ENCODE measurements at places on chromosomes 7 and 10.

DNA sequence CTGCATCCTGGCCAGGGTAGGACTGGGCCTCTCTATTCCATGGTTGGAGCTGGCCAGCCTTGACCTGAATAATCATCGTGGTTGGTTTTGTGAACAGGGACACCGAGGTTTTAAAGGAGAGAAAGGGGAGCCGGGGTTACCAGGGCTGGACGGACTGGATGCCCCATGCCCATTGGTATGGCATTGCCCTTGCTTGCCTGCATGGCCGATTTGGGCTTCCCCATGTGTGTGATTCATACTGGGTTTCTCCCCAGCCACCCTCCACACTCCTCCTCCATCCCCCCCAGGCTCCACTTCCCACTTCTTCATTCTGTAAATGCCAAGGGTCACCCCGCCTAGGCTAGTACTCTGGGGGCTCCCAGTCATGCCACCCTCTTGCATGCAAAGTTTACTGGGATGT is 98.8 kb upstream of the MACROH2A2 start:
- no peak for DNase-seq

DNA sequence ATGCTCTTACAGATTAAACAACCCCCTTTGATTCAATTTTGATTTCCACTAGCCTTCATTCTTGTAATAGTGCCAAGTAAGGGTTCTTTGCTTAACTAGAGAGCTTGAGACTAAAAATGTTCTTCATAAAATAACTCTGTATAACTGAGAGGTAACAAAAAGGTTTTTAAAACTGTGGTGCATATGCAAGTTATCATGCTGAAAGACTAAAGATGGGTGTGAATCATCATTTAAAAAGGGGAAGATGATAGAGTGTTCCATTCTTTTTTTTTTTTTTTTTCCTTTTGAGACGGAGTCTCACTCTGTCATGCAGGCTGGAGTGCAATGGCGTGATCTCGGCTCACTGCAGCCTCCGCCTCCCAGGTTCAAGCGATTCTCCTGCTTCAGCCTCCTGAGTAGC is 11.1 kb downstream of the MDFIC start:
- no peak for DNase-seq

DNA sequence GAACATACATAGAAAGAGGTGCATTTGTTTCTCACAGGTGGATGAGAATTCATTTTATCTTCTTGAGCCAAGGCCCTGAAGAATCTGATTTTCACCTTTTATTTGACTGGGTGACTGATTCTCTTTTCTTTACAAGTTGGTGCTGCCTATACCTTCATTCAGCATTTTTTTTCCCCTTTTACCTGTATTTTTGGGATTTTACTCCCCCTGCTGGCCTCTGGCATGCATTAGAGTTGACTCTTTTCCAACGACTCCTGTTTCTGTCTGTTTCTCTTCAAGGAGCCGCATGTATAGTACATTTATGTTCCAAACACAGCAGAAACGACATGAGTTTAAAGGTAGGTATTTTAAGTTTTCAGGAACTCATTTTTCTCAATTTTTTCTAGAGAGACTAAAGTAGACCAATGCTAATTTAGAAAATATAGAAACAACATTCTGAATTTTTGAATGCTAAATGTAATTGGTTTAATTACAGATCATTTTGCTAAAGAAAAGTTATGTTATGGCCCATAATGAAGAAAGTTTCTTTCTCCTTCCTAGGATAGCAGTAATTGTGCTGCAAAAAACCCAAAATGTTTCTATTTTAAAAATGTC is 149.8 kb upstream of the HDAC9 start:
- DNase-seq: no peak

GRCh38 chr7:92057375-92057774 is 76.9 kb downstream of the CYP51A1 start:
- DNase-seq: no peak

DNA sequence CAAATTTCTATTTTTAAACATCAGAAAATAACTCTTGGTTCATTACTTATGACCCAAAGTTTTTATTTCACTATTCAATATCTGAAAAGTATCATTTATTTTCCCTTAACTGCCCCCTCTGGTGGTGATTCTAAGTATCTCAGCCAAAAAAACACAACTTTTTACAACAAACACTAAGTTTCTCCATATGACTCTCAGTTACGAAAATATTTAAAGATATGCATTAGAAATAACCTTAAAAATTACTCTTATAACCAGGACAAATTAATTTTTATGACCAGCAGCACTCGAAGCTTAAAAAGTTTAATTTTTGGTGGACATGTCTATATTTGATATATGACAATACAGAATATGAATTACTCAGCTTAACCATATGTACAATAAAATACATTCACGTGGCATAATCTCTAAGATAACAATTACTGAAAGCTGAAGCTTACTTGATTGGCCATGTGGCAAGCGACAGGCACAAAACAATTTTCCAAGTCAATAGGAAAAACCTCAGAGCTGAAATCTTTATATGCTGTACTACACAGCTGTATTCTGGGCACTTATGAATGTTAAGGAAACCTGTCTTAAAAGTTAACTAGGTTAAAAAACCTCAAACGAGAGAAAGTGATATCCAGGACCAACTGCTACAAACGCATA is 2.3 kb downstream of the HNRNPA2B1 start:
- DNase-seq: no peak

DNA sequence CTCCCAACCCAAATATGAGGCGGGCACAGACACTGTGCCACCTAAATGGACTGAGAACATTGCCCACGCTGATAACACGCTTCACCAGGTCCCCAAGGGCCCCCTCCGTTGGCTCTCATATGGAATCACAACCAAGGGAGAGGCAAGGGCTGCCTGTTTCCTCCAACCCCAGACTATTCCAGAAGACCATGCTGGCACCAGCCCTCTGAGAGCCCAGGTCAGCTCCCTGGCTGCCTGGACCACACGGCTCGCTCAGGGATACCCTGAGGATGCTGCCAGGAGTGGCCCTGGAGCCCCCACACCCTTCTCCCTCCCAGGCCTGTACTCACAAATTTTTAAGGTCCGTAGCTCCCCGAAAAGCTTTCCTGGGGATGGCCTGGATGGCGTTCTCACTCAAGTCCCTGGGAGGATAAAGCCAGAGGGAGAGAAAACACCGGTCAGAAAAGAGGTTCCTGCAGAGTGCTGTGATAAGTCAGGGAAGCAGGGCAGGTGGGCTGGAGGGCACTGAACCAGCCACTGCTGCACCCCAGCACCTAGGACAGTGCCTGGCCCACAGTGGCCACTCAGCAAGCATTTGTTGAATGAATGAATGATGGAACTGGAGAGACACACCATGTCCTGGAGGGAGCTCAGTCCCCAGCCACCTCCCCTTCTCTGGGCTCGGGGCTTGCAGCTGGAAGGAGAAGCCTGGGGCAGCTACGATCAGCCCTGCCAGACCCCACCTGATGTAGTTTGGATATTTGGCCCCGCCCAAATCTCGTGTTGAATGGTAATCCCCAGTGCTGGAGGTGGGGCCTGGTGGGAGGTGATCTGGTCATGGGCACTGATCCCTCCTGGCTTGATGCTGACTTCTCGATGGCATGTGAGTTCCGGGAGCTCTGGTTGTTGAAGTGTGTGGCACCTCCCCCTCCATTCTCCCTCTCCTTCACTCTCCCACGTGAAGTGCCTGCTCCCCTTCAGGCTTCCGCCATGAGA is 119.8 kb downstream of the SLIT1 start:
- DNase-seq: no peak

DNA sequence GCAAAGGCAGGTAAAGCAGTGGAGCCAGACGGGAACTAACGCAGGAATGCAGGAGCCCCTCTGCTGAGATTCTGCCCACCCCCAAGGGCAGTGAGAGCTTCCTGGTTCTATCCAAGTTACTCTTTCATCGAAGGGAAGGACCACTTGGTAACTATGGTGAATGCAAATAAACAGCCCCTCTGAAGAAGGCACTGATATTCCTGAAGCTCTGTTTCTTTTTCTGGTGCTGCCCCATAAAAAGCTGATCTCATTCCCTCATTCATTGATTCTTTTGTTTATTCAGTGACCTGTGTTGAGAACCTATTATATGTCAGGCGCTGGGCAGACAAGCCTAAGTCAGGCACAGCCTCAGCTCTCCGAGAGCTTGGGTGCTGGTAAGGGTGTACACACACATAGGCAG is 217.3 kb downstream of the SNX10 start:
- DNase-seq: no peak

GRCh38 chr10:62456611-62457101 is 82.5 kb downstream of the ZNF365 start:
- DNase-seq: no peak

GRCh38 chr10:103512591-103513379 is 19.3 kb downstream of the NEURL1 start:
- no peak for DNase-seq

GRCh38 chr7:37248396-37248861 is 200.2 kb downstream of the ELMO1 start:
- no peak for DNase-seq

DNA sequence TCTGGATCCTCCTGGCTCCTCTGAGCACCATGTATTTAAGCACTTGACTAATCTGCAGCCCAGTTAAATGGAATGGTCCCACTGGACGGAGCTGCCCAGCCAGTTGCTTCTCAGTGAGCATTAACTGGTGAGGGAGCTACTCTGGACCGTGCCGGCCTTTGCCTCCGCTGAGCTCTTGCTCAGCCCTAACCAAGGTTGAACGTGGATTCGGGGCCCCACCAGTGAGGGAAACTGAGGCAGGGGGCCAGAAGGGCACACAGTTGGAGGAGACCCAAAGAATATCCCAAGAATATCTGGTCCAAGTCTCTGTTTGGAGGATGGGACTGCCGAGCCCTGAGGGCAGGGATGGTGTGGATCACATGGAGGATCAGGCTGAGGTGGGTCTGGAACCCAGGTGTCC is 13.7 kb downstream of the ADCYAP1R1 start:
- no peak for DNase-seq

DNA sequence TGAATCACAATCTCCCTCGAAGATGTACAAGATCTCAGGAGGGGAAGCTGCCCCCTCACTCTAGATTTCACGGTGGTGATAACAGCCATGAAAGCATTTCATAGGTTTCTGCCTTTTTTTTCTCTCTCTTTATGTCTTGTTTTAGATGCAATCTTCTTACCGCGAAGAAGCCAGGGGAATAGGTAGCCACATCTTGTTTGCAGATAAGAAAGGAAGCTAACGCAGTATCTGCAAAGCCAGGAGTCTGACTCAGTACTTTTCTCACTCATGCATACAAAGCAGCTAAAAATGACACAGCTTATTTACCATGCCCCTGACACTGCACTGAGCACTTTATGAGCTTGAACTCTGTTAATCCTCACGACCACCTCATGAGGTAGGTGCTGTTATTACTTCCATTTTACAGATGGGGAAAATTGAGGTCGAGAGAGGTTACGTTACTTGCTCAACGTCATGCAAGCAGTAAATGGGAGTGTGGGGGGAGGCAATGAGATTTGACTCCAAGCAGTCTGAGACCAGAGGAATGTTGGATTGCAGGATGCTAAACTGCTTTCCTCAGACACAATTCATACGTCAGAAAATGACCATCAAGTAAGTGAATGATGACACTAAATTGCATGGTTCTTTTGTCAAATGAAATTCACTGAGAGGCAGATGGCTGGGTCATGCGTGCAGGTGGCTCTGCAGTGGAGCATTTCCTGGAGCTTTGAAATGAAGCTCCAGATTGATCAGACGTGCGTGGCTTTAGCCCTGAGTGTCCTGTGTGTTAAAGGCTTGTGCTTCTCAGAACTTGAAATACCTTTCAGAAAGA is 3.3 kb downstream of the MAP3K8 start:
- DNase-seq: no peak

DNA sequence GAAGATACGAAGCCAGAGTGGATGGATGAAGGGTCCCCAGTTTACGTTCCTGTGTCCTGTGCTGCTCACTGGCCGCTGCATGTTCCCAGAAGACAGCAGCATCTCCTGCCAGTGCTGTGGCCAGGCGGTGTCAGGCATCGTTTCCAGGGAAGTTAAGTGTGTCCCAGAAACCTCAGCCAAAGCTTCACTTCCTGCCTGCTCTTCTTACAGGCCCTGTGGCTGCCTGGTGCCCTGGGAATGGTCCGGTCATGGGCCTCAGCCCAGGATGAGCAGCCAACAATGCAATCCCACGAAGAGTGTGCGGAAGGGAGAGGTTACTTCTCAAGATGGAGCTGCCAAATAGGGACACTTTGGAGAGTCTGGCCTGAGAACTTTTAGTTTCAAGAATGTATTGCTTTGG is 99.7 kb upstream of the TARP start:
- DNase-seq: no peak

DNA sequence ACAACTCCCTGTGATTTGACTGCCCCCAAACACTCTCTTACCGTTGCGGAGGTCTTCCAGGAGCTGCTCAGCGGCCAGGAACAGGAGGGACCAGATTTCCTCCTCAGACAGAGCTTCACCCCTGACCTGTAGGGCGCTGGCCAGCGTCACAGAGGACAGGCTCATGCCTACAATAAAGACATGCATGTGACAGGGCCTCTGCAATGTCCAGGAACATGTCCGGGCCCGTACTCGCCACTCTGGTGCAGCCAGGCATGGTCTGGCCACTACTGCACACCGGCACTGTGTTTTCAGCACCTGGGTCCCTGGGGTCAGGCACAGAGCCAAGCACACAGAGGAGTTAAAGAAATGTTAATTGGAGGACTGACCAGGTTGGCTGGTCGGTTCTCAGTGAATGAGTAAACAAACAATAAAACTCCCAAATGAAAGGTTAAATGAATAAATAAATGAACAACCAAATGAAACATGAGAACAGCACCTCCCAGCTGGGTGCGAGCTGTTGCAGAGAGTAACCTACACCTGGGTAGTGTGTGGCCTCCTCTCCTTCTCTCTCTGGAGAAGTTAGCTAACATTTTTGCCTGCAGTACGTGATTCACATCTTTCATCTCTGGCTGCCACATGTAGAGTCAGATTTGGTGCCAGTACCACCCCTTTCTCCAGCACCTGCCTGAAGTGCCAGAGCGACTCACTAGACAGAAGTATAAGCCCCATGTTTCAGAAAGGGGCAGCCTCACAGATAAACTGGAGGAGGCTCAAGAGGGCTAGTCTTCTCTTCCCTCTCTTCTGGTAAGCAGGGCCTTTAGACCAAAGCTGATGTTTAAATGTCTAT is 22.8 kb downstream of the FRMPD2 start:
- no peak for DNase-seq

DNA sequence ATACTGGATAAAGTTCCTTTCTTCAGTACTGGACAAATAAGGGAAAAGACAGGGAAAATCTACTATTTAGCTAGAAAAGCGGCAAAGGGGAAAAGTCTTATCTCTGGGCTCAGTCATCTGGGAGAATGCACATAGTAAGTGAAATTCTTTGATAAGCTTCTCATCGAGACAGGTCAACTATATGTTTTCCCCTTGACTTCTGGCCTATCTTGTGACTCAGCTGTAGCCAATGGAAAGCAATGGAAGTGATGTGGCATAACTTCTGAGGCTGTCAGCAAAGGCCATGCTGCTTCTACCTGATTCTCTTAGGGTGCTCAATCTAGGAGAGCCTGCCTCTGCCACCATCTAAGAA is 91.9 kb downstream of the PCGF5 start:
- DNase-seq: no peak
